Type B pancreatic cell (in vitro differentiated cells): ENCODE measurements at places on chromosomes 1 and 21. TPM values are rescaled to one million over a fixed set of nuclear protein-coding genes. Genes with fewer than 3 reads are reported as not detected.
A peak's percentile ranks its signal among the peaks of the same experiment; 100 is the strongest.

Gene ADAM30
- total RNA-seq, result not detected in 2 replicates

Gene ARHGAP29
- total RNA-seq, result 42.7 and 213 TPM in 2 replicates

Gene FCRL2
- not detected in 2 replicates for total RNA-seq

Gene PRDM15
- 8.5 and 8.8 TPM in 2 replicates for total RNA-seq

Gene ELAVL4
- total RNA-seq, result 1.0 and 2.5 TPM in 2 replicates

Gene LHX8
- total RNA-seq, result 0.31 and 1.2 TPM in 2 replicates

Gene CLDN17
- not detected in 2 replicates for total RNA-seq

Gene CCDC27
- total RNA-seq, result not detected in 2 replicates

Gene RNU1-3
- total RNA-seq, result 2,993 and 3,564 TPM in 2 replicates

DNA sequence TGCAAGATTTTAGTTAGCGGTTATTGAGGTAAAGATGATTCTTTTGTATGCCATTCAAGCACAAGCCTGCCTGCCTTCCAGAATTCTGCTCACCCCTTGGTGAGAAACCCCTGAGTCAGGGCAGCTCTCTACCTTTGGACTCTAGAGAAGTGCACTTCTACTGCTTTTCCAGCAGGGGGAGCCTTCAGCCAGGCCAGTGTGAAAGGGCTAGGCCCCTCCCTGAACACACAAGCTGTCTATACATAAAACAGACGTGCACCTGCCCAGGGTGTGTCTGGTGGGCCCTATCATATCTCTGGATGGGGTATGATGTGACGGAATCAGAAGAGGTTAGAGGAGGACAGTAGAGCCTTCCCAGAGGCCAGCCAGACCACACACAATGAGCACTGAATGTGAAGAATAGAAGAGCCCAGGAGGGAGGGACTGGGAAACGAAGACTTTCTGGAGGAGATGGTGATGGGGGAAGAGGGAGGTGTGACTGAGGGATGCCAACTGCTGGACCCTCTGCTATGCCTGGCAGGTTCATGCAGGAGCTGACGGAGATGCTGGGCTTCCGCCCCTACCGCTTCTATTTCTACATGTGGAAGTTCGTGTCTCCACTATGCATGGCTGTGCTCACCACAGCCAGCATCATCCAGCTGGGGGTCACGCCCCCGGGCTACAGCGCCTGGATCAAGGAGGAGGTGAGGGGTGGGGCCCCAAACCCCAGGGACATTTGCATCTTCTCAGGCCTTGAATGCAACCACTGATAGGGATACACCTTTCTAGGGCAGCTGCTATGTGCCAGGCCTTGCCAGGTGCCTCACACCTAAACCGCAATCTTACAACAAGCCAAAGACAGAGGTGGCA is 13.0 kb upstream of the KCNC4 start:
- no peak overlapping the region for H3K4me3 ChIP-seq
- H3K36me3 ChIP-seq, result no peaks in the 10 kb centered on the region
- H3K27me3 ChIP-seq, result peaks cover 8% of the 10 kb centered on the region
- H3K4me1 ChIP-seq, result peaks cover 4% of the 10 kb centered on the region

- H3K4me3 ChIP-seq, result no peak overlapping the region
- DNase-seq, result no peak
- H3K36me3 ChIP-seq, result no peaks in the 10 kb centered on the region
- H3K27me3 ChIP-seq, result peaks cover 18% of the 10 kb centered on the region
- no peak overlapping the region for H3K27ac ChIP-seq
Observed at GRCh38 chr1:31745096-31745945, 18.8 kb downstream of the ADGRB2 start.

GRCh38 chr21:45927851-45928850 is 53.4 kb upstream of the COL6A1 start:
- peaks cover 3% of the 10 kb centered on the region for H3K4me1 ChIP-seq
- DNase-seq, result no peak
- H3K36me3 ChIP-seq, result no peaks in the 10 kb centered on the region
- peaks cover 9% of the 10 kb centered on the region for H3K27me3 ChIP-seq
- H3K27ac ChIP-seq, result no peak overlapping the region

DNA sequence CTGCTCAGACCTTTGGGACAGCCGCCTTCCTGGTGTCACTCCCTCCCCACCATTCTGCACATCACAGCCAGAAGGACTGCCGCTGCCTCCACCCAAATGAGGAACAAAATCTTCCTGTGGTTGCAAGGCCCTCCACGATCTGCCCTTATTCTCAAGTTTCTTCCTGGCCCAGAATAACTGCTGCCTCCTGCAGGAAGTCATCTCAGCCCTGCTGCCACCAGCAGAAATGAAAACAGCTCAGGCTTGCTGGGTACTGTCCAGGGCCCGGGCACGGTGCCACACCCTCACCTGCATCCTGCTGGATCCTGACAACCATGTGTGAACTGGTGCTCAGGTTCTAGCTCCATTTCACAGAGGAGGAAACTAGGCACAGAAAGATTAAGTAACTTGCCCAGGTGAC is 2.8 kb downstream of the CLDN19 start:
- H3K27ac ChIP-seq, result no peak overlapping the region
- peaks cover 3% of the 10 kb centered on the region for H3K4me1 ChIP-seq

- H3K4me3 ChIP-seq, result no peak overlapping the region
- peak overlapping the region; percentile 3 for H3K27ac ChIP-seq
- peaks cover 41% of the 10 kb centered on the region for H3K36me3 ChIP-seq
- H3K4me1 ChIP-seq, result peaks cover 7% of the 10 kb centered on the region
Observed at GRCh38 chr1:23963617-23964234, 4.1 kb downstream of the PNRC2 start.

- H3K4me3 ChIP-seq, result no peak overlapping the region
- H3K27ac ChIP-seq, result no peak overlapping the region
- no peaks in the 10 kb centered on the region for H3K36me3 ChIP-seq
- no peak for DNase-seq
- no peaks in the 10 kb centered on the region for H3K27me3 ChIP-seq
Observed at GRCh38 chr21:28447462-28447861, 545.2 kb downstream of the LTN1 start.

DNA sequence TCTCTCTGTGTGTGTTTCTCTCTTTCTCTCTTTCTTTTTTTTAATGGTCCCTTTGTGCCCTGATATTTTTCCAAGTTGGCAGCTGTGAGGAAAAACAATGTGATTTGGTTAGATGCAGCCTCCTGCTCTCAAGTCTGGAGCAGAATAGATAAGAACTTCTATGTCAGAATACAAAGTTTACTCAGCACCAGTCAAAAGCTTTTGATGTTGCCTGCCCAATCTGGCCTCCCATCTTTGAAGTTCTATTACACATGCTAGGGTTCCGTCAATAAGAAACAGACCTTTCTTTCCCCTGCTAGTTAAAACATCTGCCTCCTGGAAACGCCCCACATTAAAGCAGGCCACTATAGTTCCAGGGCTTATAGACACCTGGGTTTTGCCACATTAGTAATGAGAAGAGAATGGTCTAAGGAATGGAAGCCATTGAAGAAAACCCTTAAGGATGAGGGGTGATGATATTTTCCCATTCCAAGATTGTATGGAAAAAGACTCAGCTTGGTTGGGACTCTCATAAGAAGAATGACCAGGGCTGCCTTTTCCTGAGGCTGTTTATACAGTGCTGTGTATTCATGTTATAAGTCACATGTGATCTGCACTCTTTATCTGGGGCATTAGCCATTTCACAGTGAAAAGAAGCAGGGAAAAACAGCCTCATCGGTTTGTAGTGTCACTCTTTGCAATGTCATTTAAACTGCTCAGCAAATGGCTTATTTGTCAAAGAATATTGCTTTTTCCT is 414.7 kb upstream of the PROX1 start:
- peaks cover 15% of the 10 kb centered on the region for H3K4me1 ChIP-seq
- H3K4me3 ChIP-seq, result no peak overlapping the region
- no peak for DNase-seq
- H3K36me3 ChIP-seq, result peaks cover 4% of the 10 kb centered on the region
- H3K27ac ChIP-seq, result no peak overlapping the region

DNA sequence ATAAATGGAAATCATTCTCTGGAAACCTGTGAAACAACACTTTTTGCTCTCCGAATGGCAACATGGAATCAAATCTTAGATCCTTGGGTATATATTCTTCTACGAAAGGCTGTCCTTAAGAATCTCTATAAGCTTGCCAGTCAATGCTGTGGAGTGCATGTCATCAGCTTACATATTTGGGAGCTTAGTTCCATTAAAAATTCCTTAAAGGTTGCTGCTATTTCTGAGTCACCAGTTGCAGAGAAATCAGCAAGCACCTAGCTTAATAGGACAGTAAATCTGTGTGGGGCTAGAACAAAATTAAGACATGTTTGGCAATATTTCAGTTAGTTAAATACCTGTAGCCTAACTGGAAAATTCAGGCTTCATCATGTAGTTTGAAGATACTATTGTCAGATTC is 45.7 kb downstream of the PTGFR start:
- H3K27ac ChIP-seq, result no peak overlapping the region
- DNase-seq, result no peak
- H3K36me3 ChIP-seq, result no peaks in the 10 kb centered on the region
- H3K4me3 ChIP-seq, result no peak overlapping the region
